ENCODE measurements at places on chromosomes 12 and 14.

DNA sequence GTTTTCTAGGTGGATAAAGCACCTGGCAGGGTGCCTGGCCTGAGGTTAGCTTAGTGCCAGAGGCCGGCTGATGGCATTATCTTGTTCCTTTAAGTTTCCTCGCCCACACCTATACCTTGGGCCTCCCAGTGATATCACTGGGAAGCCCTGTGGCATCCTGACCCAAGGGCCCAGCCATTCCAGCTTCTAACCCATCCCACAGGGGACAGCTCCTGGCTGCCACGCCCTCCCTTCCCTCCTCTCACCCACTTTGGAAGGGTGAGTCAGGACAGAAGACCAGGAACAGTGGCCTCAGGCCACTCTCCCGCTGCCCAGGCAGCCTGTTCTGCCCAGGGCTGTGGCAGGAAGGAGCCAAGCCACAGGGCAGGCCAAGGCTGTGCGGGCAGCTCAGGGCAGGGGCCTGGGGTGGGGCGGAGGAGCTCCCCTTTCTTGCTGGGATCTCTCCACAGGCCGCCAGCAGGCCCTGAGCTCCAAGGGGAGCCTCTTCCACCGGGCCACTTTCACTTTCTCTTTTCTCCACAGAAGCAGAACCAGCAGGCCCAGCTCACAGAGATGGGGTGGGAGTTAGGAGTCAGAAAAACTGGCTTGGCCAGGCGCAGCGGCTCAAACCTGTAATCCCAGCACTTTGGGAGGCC lies 75.1 kb downstream of the IRF2BPL start:
- peak; percentile 25 for DNase-seq

- no peak for DNase-seq
Measured at GRCh38 chr12:96878704-96879103, 28.4 kb upstream of the NEDD1 start.

GRCh38 chr14:95261616-95262510 lies 57.8 kb downstream of the CLMN start:
- DNase-seq, result no peak

DNA sequence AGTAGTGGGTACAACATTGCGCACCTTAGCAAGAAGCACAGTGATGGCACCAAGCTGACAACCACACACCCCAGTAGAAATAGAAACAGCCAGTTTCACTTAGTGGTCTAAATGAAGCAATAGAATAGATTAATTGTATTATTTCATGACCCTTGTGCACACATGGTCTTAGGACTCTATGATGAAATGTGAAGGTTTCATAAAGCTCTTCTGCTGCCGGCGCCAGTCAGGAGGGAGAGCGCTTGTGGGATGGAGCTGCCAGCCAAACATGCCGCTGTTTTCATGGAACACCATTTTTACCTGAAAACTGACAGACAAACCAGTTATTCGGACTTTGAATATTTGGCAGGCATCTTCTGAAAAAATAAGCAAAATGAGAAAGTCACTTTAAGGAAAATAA lies 100.0 kb downstream of the PPP2R5C start:
- DNase-seq, result no peak

DNA sequence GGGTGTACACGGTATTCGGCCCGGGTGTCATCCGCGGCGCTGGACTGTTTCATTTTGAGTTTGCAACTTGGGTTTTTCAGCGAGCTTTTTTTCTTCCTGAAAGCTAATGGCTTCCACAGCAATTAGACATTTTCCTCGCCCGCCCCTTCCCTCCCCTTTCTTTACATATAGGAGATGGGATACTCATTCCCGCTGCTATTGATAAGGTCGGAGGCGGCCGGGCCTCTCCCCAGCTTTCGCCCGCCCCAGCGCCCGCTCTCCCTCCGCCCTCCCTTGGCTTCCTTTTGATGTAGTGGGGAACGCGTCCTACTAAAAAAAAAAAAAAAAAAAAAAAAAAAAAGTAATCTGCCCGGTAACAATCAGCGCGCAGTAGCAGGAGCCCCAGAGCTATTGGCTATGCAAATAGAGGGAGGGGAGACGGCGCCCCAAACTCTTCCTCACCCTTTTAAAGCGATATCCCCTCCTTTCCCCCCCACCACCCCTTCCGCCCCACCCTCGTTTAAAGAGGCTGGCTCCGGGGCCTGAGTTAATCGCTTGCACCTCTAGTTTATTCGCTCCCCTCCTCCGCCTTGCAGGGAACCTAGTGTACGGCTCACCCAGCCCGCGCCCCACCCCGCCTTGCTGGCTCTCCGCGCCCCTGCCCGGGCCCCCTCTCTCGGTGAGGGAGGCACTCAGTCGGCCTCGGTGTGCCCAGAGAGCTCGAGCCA lies 1.7 kb upstream of the CCND2 start:
- DNase-seq, result no peak

GRCh38 chr12:127238107-127238506 lies 1028.9 kb upstream of the TMEM132C start:
- DNase-seq, result no peak

DNA sequence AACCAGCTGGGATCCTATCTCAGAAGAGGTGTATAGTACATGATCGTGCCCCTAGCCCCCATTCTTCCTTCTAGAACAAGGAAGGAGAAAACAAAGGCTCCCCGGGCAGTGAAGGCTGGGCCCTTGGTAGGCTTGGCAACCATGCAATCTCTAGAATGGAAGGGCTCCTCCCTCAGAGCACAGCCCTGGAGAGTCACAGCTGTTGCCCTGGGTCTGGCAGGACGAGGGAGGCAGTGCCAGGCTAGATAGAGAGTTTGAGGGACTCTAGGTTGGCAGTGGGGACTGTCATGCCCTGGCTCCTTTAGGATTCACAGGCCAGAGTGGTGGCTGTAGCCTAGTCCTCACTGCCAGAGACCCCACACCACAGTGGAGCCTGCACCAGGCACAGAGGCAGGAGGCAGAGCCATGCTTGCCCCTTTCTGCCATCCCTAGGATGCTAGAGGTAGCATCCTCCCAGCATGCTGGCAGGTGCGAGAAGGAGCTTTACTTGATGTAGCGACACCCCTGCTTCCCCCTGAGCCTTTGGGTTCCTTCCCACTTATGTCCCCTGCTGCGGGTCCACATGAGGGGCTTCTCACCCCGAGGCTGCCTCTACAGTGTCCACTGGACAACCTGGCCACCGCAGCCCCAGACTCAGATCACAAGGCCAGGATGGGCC lies 33.4 kb upstream of the CIPC start:
- no peak for DNase-seq

DNA sequence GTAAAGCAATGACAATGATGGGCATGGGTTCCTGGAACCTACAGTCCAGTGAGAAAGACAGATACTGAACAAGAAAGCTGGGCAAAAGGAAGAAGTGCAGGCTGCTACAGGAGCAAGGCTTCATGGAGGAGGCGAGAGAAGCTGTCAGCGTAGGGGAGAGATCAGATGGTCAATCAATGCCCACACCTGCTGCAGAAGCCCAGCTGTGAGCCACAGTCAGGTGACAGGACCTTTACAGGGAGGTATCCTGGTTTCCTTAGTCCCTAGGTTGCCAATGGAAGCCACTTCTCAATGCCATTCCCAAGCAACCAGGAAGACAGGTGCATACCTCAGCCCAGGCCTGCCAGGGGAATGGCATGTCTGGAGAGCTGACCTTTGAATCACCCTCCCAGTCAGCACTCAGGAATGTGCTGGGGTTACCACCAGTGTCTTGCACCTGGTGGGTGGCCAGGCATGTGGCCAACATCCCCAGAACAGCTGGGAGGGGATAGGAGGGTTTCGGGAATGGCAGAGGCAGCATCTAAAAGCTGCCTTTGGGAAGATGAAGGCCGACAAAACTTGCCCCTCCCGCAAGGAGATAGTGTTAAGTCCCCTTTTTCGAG lies 170.3 kb downstream of the TTC7B start:
- no peak for DNase-seq

DNA sequence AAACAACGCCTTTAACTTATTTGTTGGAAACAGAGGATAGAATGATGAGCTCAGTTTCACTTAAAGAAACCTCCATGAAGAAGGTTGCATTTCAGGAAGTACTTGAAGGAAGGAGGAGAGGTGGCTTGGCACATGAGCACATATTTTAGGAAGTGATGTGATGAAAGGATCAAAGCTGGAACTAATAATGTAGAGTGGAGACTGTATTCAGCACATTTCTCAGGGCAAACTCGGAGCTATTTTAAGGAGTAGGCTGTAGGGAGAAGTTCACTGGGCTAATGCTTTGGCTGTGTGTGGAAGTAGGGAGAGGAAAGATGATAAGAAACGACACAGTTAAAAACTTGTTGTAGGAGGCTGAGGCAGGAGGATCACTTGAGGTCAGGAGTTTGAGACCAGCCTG lies 272.8 kb downstream of the AKAP6 start:
- no peak for DNase-seq
